ENCODE measurements at places on chromosomes 3 and 15.

GRCh38 chr3:153209596-153209995 is 47.6 kb downstream of the RAP2B start:
- no peak for DNase-seq

GRCh38 chr3:13657660-13658435 is 108.9 kb downstream of the FBLN2 start:
- DNase-seq: peak; percentile 26

DNA sequence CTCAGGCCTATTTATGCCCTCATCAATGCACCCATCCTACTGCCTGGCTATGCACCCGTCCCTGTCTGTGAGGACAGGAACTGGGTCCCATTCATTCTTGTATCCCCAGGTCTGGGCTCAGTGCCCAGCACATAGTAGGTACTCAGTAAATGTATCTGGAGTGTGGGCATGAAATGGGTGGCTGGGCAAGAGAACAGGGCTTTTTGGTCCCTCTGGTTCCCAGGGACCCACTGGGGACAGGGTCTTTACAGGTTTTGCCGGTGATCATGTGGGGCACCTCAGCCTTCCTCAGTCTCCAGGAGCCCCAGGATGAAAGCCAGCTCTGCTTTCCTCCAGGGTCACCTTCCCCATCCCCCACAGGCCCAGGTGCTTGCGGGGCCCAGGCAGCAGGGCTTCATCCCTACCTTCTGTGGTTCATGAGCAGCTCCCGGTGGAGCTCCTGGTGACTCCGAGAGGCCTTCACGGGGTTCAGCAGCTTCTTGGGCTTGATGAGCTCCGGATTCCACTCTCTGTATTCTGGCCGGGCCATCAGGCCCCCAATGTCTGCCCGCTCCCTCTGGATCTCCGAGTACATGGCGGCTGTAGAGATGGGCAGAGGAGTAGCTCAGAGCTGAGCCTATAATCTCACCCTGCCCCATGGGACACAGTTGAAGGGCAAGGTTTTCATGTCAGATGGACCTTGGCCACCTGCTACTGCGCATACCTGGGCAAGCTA is 7.7 kb downstream of the FAM107A start:
- no peak for DNase-seq

GRCh38 chr15:63274427-63274826 is 3.0 kb upstream of the APH1B start:
- no peak for DNase-seq

- peak; percentile 21 for DNase-seq
These were observed 190.7 kb upstream of the NDN start for GRCh38 chr15:23877502-23878412.

Data from stimulated activated CD8-positive, alpha-beta memory T cell treated with anti-CD3 and anti-CD28 coated beads, Interleukin-2, amount 100 ng/mL, for 48 hours (primary cell).